ENCODE measurements at places on chromosomes 1 and 21.

- DNase-seq, result no peak
Measured at GRCh38 chr21:32413015-32413504, 554 bp downstream of the EVA1C start.

GRCh38 chr1:223223091-223223995 is 80.3 kb upstream of the TLR5 start:
- no peak for DNase-seq

DNA sequence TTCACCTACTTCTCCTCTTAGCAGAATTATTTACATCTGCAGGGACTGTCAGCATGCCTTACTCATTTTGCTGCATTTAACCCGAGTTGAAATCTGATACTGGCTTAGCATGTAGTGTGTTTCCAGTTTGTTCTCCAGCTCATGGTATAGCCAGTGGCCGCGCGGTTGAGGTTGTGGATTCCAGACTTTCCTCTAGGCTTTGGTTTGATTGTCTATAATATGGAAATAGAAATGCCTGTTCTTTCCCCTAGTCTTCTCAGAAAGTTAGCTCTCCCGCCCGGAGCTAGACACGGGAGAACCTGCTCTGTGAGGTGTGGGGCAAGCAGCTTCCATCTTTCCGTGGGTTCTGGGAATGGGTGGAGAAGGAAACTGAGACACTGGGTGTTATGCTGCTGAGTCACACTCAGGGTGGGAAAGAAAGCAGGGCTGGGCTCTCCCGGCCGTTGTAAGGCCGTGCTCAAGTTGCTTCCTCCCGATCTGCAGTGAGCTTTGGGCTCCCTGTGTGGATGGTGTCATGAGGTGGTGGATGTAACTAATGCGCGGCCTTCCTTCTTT is 206.8 kb upstream of the TMEM51 start:
- no peak for DNase-seq

DNA sequence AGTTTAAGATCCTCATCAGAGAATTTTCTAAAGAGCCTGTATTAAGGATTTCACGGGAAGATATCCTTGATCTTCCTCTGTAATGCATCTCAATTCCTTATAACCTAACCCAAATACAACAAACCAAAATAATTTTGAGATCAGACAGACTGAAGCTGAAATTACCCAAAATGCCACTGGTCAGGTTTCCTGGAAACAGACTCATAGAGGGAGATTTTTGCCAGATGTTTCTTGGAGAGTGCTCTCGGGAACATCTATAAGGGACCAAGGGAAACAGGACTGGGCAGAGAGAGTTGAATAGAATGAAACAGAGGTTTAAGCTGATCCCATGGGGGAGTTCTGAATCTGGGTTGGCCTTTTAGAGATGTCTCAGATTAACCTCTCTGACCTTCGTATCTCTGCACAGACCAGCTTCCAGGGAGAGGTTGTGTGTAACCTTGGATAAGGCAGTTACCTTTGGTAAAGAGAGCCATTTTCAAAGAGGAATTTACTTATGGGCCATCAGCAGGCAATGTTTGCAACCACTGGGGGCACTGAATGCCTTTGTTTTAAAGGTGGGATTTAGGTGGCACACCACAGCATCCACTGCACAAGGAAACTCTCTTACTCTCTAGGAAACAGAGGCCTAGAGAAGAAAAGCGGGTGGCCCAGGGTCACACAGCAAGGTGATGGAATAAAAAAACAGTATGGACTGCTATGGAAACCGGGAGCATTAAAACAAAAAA is 130.8 kb upstream of the SGIP1 start:
- DNase-seq, result no peak

Data from brain pericyte (primary cell).